NCI-H2171 treated with DMSO at 0.1 percent for 48 hours (cell line): ENCODE measurements at places on chromosomes 11 and 22.

GRCh38 chr11:113201054-113201818 lies 113.1 kb upstream of the TTC12 start:
- no peak for DNase-seq

- no peak for DNase-seq
These were observed 2.3 kb downstream of the NARS2 start for GRCh38 chr11:78572394-78572793.

DNA sequence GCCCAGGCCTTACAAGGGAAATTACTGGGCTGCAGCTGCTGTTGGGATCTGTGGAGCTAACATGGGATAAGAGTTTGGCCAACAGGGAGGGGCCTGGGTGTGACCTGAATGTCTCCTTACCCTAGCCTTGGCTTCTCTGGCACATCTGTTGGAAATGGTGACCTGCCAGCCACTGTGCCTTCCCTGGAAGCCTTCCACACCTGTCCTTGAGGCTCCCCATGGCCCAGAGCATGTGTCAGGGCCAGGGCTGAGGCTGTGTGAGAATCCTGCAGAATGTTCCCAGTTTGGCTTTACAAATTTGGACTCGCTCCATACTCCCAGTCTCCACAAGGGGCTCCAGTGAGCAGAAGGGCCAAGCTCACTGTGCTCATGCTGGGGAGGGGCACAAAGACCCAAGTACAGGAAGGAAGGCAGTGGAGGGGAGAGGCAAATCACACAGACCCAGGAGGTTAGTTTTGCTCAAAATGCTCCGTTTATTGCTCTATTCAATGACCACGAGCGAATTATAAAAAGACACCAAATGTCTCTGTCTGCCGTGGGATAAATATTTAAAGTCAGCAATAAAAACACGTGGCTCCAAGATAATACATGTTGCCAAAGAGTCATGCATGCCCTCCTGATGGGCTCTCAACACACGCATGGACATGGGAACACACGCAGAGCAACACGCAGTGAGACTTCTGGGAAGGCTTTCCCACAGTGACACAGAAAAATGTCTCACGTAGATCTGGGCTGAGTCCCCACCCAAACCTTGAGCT lies 1.7 kb upstream of the IGSF22 start:
- DNase-seq, result no peak

DNA sequence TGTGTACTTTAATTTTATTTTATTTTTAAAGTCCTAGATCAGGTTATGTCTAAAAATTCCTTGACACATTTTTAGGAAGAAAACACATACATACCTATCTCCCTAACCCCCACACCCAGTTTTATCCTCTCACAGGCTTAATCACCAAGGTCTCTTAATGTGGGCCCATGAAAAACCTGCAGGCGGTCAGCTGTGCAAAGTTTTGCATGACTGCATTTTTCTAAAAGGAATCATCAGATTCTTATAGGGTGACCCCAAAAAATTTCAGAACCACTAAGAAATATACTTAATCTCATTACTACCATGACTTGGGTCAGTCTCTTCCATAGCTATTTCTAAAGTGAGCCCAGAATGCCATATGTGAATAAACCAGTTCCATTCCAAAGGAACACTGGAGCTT lies 19.8 kb downstream of the SAA1 start:
- no peak for DNase-seq

DNA sequence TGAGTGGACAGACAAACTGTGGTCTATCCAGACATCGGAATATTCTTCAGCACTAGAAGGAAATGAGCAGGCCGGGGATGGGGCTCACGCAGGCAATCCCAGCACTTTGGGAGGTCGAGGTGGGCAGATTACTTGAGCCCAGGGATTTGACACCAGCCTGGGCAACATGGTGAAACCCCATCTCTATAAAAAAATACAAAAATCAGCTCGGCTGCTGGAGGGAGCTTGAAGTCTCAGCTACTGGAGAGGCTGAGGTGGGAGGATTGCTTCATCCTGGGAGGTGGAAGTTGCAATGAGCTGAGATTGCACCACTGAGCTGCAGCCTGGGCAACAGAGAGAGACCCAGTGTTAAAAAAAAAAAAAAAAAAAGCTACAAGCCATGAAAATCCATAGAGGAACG lies 8.0 kb upstream of the CTSD start:
- DNase-seq, result no peak

DNA sequence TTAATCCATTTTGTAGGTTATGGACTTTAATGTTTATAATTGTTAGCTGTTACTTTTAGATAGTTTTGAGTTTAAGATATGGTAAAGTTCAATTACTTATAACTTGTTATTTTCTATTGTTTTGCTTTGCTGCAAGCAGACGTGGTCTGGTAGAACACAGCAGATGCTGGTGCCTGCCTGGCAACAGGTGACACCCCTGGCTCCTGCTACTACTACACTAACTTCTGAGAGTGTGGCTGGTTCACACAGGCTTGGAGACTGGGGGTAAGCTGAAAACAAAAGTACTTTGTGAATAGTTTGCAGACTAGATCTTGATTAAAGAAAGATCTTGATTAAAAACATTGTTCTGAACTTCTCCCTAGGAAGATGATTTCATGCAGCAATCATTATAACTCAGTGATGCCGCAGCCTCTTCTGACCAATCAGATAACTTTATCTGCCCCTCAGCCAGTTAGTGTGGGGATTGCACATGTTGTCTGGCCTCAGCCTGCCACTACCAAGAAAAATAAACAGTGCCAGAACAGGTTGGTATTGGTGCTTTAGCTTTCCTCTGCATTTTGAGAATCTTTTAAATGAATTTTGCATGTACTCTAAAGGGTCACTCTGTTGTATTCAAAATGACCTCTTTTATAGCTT lies 90.4 kb downstream of the HIPK3 start:
- DNase-seq, result no peak

GRCh38 chr11:132123854-132124835 lies 753.7 kb downstream of the NTM start:
- DNase-seq, result no peak

DNA sequence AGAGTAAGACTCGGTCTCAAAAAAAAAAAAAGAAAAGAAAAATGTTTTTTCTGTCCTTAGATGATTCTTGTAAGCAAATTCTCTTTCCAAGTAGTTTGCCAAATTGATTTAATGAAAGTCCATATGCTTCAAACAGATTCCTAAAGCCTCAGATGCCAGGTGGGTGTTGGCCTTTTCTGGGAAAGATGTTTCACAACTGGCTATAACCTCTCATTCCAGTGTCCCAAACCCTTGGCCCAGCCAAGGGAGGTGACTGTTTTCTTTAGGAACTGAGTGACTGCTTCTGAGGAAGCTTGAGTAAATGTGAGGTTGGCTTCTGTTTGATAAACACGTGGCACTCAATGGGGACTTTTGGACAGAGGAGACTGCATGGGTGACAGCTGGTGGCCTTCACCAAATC lies 27.5 kb downstream of the MMP27 start:
- DNase-seq, result no peak
